ENCODE measurements at places on chromosomes 11 and 22. TPM values are rescaled to one million over a fixed set of nuclear protein-coding genes. Genes with fewer than 3 reads are reported as not detected.

MMP13 gene
- not detected for polyA plus RNA-seq

CARD10 gene
- 16.5 TPM for polyA plus RNA-seq

TMEM9B gene
- polyA plus RNA-seq: 43.7 TPM

OR52E8 gene
- polyA plus RNA-seq: not detected

VSIG2 gene
- 25.0 TPM for polyA plus RNA-seq

SERHL2 gene
- 10.2 TPM for polyA plus RNA-seq

Data from left lung (tissue), 14 donors.